CD4-positive, alpha-beta T cell treated with Interferon gamma for 1 hour (primary cell): ENCODE measurements at places on chromosomes 1 and 21.
A peak's percentile ranks its signal among the peaks of the same experiment; 100 is the strongest.

GRCh38 chr1:87683196-87683956 lies 354.7 kb downstream of the LMO4 start:
- DNase-seq: no peak

GRCh38 chr21:36891692-36892091 lies 74.8 kb downstream of the HLCS start:
- no peak for DNase-seq

- DNase-seq: no peak
These were observed 17.0 kb upstream of the ROR1 start for GRCh38 chr1:63756839-63757238.

DNA sequence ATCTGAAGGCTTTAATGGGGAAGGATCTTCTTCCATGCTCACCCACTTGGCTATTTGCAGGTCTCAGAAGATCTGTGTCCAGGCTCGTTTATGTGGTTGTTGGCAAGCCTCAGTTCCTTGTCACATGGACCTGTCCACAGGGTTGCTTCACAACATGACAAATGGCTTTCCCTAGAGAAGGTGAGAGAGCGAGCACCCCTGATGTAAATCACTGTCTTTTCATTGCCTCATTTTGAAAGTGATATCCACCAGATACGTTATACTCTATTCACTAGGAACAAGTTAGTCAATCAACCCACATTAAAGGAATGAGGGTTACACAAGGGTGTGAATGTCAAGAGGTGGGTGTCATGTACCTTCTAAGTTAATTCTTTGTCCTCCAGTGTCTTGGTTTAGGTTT lies 433.3 kb downstream of the RPS6KC1 start:
- no peak for DNase-seq

- DNase-seq: no peak
These were observed 1.7 kb upstream of the MYOM3 start for GRCh38 chr1:24113641-24114033.

DNA sequence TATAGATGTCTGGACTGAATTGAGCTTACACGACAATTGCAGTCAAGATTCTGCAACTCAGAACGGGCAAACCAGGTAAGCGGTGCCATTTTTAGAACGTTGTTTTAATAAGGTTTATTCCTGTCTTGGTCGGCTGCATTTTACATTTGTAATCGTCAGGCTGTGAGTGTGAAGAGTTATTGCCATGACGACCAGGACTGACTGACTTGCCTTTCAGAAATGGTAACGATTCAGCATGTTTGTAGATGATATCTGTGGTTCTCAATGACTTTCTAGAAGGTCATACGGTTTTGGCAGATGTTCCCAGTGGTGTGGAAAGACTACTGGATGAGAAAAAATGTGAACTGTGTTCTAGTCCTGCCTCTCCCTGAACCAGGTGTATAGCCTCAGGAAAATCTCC lies 271.3 kb upstream of the B3GALT2 start:
- DNase-seq: peak; percentile 23

DNA sequence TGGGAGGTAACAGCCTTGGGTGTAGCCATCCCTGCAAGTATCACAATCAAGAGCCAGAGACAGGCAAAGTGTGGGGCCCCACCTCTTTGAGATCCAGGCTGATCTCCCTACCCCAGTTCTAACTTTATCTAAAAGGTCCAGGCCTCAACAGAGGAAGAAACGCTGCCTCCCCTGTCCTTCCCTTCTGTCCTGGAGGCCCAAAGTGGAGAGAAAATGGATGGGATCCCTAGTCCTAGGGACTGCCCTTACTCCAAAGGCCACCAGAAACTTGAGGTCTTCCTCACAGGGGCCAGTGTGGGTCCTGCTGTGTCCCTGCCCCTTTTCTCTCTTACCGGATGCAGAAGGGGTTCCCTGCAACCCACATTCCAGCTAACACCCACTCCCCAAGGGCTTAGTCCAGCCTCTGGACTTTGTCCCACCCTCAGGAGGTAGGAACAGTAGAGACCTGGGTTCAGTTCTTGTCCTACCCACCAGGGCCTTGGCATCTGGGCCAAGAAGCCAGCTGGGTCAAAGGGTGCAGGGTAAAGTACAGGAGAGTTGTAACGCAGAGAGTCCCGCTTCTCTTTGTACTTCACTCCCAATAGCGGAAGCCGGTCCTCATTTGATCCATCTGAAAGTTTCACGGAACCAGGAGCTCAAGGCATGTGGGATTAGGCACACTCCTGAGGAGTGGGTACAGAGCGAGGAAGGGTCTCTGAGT lies 1.9 kb downstream of the HDGF start:
- no peak for DNase-seq

- DNase-seq: no peak
These were observed 48.5 kb upstream of the OLIG2 start for GRCh38 chr21:32977216-32977615.

DNA sequence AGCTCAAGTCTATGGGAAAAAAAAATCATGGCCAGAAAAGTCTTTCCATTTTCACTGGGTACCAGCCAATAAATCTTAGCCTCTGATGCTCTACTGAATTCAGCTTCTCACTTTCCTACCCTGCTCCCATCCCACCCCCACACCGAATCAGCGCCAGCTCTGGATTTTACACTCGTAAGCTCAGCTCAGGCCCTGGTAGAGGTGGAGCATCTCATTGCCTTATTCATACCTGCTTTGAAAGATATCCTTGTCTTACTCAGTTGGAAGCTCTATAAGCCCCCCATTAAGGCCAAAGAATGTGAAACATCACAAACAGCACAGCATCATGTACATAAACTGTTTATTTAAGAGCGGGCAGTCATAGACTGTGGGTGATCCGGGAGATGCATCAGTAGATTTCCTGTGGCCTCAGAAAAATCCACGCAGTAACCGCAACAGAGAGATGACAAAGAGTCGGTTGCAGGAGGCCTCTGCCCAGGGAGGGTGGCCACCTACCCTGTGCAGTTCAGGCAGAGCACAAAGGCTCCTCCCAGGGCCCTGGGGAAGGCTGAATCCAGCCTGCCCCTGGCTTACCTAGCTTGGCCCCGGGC lies 36.4 kb upstream of the ETS2 start:
- no peak for DNase-seq

DNA sequence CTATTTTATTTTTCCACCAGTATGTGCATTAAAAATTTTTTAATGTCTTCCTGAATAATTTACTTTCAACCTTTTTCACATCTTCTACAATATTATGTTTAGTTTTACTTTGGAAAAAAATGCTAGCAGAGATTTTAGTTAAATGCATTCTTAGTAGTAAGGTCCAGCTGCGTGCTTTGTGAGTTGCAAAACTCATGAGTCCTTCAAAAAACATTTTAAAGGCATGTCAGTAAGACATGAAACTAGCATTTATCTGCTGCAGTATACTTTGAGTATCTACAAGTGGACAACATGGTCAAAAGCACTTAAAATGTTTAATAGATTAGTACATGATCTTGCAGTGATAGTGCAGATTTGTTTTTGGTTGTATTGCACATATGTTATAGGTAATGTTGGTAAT lies 139.0 kb downstream of the HS2ST1 start:
- DNase-seq: no peak

DNA sequence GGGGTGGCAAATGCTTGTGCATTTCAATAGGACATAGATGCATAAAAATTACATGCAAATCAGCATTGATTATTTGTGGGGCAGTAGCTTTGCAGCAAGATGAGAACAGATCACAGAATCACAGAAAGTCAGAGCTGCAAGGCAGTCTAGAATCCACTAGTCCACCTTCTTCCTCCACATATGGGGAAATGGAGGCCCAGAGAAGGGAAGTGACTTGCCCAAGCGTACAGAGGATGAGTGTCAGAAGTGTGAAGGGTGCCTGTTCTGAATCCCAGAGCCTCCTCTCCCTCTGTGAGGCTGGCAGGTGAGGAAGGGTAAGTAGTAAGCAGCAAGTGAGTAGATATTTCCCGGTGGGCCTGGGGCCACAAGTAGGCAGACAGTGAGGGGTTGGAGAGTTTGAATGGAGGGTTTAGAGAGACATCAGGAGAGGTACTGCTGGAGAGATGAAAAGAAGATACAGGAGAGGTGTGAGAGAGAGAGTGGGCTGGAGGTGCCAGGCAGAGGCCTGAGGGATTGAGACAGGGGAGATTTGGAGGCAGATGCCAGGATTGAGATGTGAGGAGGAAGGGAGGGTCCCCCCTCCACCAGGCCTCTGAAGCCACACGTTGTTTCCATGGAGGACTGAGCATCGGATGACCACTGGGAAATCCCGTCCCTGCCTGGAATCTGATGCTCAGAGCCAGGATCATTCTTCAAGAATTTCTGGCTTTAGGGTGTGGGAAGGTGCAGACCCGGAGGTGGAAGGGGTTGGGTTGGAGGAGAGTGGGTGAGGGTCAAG lies 4.8 kb upstream of the MYOG start:
- no peak for DNase-seq

DNA sequence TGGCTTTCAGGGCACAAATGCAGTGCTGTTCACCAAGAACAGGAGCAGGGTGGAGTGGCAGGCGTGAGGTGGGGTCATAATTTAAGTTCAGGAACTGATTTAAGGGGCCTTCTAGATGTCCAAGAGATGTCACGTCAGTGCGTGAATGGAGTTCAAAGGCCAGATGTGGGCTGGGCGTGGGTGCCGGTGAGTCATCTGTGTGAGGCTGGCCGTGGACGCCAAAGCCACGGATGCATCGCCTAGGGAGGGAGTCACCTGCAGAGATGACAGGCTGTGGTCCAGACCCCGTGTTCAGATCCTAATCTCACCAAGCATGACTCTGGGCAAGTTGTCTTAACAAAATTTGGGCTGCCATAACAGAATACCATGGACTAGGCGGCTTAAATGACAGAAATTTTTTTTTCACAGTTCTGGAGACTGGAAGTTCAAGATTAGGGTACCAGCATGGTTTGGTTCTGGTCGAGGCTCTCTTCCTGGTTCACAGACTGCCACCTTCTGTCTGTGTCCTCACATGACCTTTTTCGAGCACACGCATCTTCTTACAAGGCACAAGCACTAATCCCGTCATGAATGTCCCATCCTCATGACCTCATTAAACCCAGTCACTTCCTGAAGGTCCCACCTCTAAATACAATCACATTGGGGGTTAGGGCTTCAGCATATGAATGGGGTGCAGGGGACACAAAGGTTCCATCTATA lies 109.6 kb downstream of the PRDM2 start:
- DNase-seq: no peak

DNA sequence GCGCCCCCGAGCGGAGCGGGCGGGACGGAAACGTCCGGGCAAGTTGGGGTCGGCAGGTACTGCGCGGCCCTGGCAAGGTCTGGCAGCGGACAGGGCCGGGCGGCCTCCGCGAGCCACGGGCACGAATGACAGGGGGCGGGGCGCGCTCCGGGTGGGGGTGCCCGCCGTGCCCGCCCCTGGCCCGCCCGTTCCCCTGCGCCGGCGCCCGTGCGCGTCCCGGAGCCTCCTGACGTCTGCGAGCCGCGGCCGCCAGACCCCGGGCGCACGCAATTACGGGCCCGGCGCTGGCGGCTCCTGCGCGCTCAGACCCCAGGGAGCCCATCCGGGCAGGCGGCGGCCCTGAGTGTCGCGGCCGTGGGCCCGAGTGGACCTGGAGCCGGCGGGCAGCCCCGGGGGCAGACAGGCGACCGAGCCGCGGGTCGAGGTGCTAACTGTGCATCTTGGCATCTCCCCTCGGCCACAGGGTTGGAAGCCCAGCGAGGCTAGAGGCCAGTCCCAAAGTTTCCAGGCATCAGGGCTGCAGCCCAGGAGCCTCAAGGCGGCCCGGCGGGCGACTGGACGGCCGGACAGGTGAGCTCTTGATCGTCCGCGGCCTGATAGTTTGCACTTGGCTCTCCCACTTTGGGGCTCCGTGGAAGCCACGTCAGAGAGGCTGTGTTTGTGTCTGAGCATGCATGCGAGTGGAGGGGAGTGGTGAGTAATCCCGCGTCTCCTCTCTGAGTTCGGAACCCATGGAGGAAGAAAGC lies 918 bp downstream of the MIB2 start:
- DNase-seq: peak; percentile 57
